ENCODE measurements at places on chromosomes 3 and 15.

GRCh38 chr3:45612918-45613602 is 18.5 kb downstream of the LIMD1 start:
- no peak for DNase-seq

- no peak for DNase-seq
Observed at GRCh38 chr3:126371096-126371705, 14.0 kb upstream of the KLF15 start.

DNA sequence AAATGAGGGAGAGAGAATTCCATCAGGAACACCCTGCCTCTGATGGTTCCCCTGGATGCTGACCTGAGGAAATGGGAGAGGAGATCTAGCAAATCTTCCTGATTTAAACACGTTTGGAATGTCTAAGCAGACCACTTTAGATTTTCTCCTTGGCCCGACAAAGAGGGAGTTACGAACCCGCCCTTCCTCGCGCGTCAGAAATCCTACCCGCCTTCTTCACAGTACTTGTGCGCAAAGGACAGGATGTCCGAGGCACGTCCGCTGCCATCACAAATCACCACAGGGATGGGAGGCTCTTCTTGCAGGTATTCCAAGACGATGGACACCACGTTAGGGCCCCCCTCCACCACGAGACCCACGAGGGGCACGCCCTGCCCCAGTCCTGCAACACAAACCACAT is 38.6 kb downstream of the TRPM1 start:
- no peak for DNase-seq

GRCh38 chr15:33242669-33243191 is 48.2 kb upstream of the FMN1 start:
- no peak for DNase-seq

DNA sequence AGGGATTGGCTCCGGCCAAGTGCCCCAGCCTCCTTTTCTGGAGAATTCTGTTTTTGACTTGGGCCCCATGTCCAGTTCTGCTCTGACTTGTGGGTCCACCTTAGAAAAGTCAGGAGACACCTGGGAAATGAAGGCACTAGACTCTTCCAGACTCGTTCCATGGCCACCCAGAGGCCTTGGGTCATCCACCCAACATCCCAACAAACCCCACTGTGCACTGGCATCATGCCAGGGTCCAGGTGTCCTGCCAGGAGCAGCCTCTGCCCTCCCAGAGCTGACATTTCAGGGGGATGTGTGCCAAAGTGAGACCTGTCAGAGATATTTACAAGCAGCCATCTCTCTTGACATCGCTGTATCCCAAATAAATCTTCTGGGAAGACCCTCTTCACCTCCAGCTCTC is 13.2 kb downstream of the SPATA12 start:
- DNase-seq, result no peak

DNA sequence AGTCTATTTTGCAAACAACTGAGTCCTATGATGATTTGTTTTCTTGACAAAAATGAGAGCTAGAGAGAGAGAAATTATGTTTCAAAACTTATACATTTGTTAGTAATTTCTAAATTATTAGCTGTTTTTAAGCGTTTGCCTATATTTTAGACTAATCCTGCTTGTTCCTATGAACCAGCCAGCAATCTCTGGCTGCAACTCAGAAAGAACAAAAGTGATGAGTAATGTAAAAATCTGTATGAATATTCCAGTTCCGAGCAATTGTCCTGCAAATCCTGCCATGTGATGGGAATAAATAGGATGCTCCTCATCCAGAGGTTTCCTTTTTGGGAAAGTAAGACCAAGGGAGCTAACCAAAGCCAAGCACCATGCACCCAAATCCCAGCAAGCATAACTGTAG is 228.3 kb upstream of the GBE1 start:
- DNase-seq, result no peak

- DNase-seq, result peak; percentile 51
Observed at GRCh38 chr3:12428126-12428525, 56.2 kb upstream of the TSEN2 start.

DNA sequence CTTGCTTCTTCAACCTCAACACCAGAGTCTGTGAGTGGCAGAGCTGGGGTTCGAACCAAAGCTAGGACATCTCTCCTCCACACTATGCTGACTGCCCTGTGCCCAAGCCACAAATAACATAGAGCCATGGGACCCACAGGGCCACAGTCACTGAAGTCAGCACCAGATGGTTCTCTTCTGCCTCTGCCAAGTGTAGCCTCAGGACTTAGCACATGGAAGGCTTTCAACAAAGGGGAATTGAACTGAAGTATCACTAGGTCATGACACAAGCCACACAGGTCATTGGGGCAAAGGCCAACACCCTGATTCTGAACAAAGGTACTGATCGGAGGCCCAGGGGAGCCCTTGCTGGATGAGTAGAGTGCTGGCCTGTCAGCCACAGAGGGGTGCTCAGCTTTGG is 83.6 kb downstream of the BDH1 start:
- no peak for DNase-seq

Data from fibroblast of skin of left quadriceps (primary cell).